Natural killer cell treated with Interleukin-12 subunit alpha and Interleukin-12 subunit beta and Interleukin-15 and Interleukin-18, amount 100 ng/mL, for 72 hours (primary cell): ENCODE measurements at places on chromosomes 13 and 19.

- DNase-seq = no peak
These were observed 32.5 kb downstream of the PIP5K1C start for GRCh38 chr19:3667766-3668165.

- no peak for DNase-seq
These were observed 8.2 kb upstream of the UBAC2 start for GRCh38 chr13:99192480-99192879.

DNA sequence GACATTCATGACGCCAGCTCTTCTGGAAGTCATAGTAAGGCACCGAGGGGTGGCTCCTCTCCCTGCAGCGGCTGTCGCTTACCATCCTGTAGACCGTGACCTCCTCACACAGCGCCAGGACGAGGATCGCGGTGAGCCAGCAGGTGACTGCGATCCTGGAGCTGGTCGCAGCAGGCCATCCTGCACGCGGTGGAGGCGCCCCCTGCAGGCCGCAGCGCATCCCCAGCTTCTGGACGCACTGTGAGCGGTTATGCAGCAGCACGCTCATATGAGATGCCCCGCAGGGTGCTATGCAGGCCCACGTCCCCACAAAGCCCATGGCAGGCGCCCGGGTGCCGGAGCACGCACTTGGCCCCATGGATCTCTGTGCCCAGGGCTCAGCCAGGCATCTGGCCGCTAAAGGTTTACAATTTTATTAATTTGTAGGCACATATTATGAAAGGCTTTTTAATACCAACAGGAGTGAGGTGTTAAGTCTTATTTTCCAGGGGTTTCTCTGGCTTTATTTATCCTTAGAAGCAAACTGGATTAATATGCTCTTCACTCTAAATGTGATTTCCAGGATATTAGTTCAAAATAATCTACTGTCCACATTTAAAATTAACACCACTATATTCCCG is 35.6 kb upstream of the PSPC1 start:
- DNase-seq = peak; percentile 62

DNA sequence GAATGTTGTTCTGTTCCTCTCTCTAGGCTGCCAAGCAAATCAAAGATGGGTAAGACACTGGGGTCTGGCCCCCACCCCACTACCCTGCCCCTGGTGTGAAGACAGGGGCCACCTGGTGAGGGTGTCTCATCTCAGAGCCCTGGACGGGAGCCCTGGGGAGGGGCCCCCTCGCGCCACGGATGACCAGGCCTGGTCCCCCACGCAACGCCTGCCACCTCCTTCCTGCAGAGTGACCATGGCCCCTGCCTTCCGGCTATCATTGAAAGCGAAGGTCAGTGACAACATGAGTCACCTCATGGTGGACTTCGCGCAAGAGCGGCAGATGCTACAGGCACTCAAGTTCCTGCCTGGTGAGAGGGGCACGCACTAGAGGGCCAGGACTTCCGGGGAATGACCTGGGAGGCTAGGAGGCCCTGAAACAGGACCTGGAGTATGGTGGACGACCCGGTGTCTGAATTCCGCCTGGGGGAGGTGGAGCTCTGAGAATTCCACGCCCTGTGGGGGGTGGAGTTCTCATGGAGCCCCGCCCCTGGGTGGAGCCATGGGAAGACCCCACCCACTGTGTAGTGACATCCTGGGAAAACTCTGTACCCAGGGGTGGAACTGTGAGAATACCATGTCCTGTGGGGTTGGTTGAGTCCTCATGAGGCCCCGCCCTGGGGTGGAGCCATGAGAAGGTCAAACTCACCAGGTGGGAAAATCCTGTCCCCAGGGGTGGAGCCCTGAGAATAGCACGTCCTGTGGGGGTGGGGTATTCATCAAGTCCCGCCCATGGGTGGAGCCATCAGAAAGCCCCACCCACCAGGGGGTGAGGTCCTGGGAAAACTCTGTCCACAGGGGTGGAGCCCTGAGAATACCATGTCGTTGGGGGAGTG is 6.1 kb downstream of the FSD1 start:
- DNase-seq = no peak

DNA sequence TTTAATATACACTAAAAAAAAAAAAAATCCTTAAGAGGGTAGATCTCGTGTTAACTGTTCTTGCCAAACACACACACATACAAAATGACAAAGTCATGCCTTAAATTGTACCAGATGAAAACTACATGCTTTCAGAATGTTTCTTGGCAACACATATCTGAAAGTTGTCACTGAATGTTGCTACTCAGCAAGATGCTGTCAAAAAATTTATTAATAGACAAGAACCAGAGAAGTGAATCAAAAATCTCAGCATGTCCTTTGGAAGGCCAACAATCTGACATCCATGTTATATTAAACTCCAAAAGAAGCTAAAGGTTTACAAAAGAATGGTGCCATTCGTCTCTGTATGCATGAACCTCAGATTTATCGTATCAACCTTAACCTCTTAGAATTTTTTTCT is 1746.2 kb upstream of the PRR20A start:
- DNase-seq = no peak

DNA sequence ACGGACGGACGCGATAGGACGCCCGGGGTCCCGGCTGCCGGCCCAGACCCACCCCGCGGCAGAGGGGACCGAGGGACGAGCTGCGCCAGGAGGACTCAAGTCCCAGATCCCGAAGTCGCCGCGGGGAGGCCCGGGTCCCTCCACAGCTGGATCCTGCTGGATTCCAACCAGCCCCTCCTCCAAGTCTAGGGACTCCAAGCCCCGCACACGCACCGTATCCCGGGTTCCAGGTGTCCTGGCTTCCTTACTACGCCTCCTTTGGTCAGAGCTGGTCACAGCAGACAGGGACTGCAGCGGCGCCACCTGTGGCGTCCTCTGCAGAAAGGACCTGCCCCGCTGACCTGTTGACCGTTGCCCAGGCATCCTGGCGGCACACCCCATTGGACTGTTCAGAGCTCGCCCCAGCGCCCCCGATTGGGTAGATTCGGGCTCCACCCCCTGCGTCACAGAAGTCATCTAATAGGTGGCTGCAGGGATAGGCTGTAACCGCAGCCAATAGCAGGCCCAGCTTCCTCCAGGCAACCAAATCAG is 29.0 kb upstream of the ZNF709 start:
- no peak for DNase-seq

- DNase-seq = peak; percentile 66
These were observed 5.3 kb upstream of the EPSTI1 start for GRCh38 chr13:42997381-42997780.

GRCh38 chr19:31602548-31602947 is 253.3 kb upstream of the TSHZ3 start:
- DNase-seq = no peak

- DNase-seq = no peak
These were observed 37.9 kb downstream of the SOX1 start for GRCh38 chr13:112104881-112105234.

DNA sequence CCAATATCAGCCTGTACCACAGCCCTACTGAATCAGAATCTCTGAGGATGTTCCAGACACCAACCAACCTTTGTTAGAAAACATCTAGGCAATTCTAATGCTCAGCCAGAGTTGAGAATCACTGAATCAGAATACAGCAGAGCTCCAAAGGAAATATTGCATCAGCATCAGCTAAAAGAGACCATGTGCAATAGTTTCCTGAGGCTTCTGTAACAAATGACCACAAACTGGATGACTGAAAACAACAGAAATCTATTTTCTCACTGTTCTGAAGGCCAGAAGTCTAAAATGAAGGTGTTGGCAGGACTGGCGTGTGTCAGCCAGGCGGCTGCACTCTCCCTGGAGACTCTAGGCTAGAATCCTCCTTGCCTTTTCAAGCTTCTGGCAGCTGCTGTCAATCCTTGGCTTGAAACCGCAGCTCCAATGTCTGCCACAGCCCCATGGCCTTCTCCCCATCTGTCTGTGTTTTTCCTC is 1.2 kb upstream of the DCT start:
- DNase-seq = no peak

- no peak for DNase-seq
These were observed 859.9 kb upstream of the SLC10A2 start for GRCh38 chr13:103926118-103926517.

- no peak for DNase-seq
These were observed 1.6 kb downstream of the SLC25A30 start for GRCh38 chr13:45416516-45417128.
